DMS153 (cell line): ENCODE measurements at places on chromosomes 13 and 19.

DNA sequence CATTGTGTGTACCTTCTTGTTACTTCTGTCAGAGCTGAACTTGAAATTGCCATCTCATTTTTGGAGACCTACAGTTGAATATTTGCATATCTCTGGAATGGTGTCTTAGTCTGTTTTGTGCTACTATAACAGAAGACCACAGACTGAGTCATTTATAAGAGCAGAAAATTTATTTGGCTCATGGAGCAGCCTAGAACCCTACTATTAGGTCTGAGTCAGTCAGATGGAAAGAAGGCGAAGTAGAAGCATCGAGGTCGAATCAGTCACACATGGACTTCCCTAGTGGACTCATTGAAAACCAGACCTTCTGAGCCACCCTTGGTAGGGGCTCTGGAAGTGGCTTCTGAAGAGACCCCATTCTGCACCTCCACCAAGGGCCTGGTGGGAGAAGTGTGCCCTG is 33.9 kb upstream of the TPT1 start:
- no peak for DNase-seq

GRCh38 chr13:51816604-51817249 is 12.8 kb upstream of the DHRS12 start:
- no peak for DNase-seq

DNA sequence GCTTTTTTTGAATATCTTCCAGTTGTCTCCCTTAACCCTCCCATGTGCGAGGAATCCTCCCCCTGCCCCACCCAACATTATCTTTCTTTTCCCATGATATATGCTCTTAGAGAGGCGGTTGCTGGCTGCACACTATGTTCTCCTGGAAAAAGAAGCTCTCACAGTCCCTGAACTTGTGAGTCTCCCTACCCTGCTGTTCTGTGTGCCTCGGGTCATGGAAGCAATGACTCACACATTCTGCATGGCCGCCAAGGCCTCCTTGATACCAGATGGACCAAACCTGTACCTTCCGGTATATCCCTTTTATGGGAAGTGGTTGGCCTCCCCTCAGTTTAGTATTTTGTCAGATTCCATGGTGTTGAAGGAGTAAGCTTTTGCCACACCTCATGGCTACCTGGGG is 705.4 kb downstream of the SLITRK6 start:
- no peak for DNase-seq

- no peak for DNase-seq
These were observed 59.5 kb downstream of the KLF12 start for GRCh38 chr13:74074723-74075122.
